ENCODE measurements at places on chromosomes 11 and 22.

- no peak for DNase-seq
These were observed 41.1 kb downstream of the OSBP start for GRCh38 chr11:59574467-59574866.

DNA sequence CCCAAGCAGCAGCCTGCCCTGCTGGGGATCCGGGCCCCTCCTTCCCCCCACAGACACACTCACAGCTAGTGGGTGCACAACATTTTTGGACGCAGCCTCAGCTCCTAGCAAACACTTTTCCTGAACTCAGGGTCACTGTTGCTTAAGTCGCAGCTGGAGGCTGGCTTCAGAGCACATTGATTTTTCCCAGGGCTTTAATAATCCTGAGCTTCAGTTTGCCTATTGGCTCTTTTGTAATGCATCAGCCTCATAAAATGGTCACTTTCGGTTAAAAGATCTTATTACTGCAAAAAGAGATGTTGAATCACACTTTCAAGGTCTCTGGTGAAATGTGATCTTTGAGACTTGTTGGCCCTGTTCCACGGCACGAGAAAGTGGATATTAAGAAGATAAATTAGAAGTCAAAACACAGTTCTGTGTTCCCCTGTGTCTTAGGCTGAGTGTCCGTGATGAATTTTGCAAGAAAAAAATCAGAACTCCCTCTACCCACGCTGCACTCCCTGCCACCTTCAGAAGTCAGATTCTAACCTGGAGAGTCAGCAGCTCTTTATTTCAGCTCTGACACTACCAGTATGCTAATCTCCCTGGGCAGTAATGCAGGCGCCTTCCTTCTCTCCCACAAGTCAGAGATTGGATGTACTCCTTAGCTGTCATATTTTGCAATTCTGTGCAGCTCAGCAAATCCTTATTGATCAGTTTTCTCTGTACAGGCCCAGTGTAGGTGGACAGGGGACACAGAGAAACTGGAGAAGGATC, 158.2 kb upstream of the E2F8 start:
- DNase-seq, result no peak

- DNase-seq, result no peak
These were observed 1310.1 kb upstream of the RAG2 start for GRCh38 chr11:37908219-37908548.

GRCh38 chr11:101407324-101407723, 176.5 kb downstream of the TRPC6 start:
- no peak for DNase-seq

DNA sequence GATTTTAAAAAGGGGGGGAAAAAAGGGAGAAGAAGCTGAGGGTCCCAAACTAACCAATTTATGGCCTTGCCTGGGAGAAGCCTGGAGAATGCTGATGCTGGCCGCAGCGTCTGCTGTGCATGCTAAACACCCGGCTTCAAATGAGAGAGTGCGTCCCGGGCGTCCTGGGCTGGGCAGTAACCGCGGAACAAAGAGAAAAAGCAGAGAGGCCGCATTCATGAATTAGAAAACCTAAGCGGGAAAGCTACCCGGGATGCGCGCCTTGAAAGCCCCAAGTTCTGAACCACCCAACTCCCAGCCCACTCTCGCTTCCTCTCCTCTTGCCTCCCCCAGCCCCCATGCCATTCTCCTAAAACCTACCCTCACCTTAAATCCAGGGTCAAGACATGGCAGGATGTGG, 6.5 kb downstream of the MN1 start:
- DNase-seq, result no peak

GRCh38 chr22:44994399-44995104, 15.3 kb downstream of the PHF21B start:
- no peak for DNase-seq

DNA sequence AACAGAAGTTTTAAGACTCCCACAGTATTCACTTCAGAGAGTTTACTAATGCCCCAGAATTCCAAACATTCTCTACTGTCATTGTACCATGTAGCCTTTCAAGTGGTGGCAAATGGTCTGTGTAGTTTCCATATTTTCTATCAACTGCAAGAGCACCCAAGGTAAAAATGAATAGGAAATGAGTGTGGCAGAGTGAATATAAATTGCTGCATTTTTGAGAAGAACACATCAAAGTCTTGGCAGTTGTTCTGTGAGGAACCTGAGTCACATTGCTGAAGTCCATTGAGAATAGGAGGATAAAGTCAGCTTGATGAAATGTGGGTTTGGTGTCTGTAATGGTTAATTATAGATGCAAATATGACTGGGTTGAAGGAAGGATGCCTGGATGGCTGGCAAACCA, 193.6 kb downstream of the AASDHPPT start:
- no peak for DNase-seq

- DNase-seq, result no peak
These were observed 25.6 kb upstream of the GLYATL1 start for GRCh38 chr11:58913685-58914084.

DNA sequence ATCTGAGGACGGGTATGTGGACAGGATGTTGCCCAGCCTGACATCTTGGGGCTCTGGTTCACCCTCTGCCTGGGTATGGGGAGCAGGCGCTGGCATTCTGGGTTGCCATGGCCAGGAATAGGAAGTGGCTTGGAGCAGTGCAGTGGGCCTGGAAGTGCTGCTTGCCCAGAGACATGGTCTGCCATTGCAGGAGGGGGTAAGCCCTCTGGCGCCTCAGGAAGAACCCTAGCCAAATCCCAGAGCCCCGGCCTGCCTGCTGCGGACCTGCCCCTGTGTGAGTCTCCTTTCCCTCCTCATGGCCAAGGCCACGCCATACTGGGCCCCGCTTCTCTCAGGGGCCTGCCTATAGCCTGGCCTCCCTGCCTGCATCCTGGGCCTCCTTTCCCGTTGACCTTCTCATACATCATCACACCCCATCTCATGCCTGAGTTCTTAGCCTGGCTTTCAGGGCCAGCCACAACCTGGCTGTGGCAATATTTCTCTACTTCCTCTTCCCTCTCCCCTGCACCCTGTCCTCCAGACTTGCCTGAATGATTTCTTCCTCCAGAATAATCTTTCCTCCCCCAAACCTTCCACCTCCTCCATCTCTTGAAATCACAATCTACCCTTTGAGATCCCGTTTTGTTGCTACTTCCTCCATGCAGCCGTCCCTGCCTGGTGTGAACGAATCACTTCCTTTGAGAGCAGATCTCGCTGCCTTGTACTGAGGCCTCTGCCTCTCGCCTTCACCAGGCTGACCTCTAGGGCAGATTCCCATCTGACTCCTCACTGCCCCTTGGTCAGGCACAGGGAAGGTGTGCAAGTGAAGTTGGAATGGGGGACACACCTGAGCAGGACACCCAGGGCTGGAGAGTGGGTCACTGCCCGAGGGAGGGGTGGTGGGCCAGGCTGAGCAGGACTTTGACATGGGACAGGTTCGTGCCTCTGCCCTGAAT, 5.2 kb downstream of the CAPN5 start:
- no peak for DNase-seq

- no peak for DNase-seq
These were observed at the start of gene BEST1 for GRCh38 chr11:61950035-61950547. BEST1 (plus strand) TSS chr11:61950351; CDS start chr11:61951807, 1,456 bp downstream.

- no peak for DNase-seq
These were observed 96.1 kb downstream of the FDX1 start for GRCh38 chr11:110525883-110526282.

DNA sequence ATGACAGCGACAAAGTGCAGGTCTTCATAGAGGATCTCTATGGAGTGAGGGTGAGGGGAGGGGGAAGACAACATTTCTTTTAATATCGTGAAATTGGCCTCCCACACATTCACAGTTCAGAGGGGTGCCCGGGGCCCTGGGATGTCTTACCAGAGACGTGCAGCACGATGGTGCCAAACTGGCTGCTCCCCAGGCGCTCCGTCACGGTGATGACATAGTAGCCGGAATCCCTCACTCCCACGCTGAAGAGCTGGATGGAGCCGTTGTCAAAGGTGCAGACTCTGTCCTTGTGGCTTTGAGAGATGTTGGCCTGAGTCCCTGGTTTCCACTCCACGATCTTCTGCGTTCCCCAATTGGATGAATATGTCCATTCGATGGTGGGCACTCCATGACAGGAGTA, 29.6 kb downstream of the VSTM5 start:
- DNase-seq, result no peak

DNA sequence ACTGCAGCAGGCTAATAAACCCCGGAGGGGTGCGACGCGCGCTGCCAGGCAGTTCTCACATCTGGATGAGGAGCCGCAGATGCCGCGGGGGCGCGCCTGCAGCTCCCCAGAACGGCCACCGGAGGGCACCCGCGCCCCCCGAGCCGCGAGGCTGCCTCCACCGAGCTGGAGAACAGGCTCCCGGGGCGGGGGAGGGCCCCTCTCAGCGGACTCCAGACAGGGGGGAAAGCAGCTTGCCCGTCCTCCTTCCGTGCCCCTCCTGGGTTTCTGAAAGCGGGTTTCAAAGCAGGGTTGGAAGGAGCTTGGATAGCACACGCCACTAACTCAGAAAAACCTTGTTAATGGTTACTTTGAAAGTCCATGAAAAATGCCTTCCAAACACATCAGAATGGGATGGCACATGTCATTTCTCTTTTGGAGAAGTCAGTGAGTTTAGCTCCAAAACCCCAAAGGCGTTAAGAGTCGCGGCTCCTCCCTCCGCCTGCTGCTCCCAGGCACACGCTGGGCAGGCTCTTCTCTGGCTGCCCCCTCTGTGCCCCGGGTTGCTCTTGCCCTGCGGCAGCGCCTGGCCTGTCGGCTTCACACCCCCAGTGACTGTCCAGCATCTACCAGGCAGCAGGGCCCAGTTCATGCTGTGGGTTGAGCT, 317.8 kb downstream of the NTM start:
- DNase-seq, result no peak

- DNase-seq, result no peak
These were observed 9.9 kb downstream of the TESMIN start for GRCh38 chr11:68741463-68741862.

GRCh38 chr11:70762810-70763209, 364.5 kb downstream of the CTTN start:
- no peak for DNase-seq

GRCh38 chr11:61700212-61700611, 20.0 kb downstream of the DAGLA start:
- no peak for DNase-seq

DNA sequence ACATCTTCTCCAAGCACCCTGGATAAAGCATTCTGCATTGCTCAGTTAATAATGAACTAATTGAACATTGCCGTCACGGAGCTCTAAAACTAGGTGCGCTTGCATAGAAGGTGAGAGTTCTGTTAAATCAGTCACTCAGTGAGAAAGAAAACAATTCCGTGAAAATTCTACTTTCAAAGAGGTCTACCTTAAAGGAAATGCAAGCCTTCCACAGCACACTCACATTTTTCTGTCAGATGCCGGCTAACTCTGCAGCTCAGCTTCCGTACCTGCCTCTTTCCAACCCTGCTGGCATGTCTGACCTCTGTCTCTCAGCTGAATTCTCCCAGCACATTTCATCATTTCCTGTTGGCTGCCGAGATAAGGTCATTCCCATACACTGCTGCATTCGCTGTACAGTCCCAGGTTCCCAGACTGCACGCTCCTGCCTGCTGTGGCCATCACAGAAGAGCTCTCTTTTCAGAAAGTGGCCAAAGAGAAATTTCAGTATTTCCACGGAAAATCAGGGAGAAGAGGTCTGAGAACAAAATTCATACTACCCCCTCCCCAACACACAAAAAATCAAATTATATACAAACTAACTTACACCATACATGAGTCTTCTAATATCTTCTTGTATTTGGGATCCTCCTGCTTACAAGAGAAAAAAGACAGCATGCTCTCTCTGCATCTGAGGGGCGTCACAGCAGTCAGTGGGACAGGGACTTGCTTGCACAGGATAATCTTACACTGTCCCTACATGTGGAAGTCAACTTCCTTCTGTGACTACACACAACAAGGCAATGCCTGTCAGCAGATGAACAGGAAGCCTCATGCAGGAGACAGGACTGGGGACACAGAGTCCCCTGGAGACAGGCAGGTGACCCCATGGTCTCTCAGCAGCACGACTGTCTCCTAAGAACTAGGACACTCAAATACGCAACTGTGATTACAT, 55.1 kb downstream of the PACSIN2 start:
- no peak for DNase-seq

DNA sequence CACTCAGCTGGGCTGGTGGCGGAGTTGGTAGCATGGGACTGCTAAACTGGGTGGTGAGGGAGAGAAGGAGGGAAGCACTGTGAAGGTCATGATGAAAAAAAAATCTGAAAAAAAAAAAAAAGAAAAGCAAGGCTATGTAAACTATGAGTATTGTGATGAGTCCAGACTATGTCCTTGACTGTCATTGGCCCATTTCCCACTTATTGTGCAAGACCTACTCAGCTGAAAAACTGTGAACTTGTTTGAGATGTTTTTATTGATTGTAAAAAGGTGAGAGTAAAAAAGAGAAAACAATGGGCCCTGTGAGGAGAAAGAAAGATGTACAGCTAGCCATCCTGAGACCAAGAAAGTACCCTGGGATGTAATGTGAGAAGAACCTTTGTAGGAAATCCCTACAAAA, 798.4 kb upstream of the TENM4 start:
- DNase-seq, result no peak

- no peak for DNase-seq
These were observed 24.8 kb downstream of the FBLN1 start for GRCh38 chr22:45527456-45527855.

Data from activated gamma-delta T cell (primary cell).